ENCODE measurements at places on chromosomes 6 and 20. TPM values are rescaled to one million over a fixed set of nuclear protein-coding genes. Genes with fewer than 3 reads are reported as not detected.
A peak's percentile ranks its signal among the peaks of the same experiment; 100 is the strongest.

Gene MYCT1
- 37.5 TPM for polyA plus RNA-seq

Gene HLA-F
- polyA plus RNA-seq: 18.3 TPM

DNA sequence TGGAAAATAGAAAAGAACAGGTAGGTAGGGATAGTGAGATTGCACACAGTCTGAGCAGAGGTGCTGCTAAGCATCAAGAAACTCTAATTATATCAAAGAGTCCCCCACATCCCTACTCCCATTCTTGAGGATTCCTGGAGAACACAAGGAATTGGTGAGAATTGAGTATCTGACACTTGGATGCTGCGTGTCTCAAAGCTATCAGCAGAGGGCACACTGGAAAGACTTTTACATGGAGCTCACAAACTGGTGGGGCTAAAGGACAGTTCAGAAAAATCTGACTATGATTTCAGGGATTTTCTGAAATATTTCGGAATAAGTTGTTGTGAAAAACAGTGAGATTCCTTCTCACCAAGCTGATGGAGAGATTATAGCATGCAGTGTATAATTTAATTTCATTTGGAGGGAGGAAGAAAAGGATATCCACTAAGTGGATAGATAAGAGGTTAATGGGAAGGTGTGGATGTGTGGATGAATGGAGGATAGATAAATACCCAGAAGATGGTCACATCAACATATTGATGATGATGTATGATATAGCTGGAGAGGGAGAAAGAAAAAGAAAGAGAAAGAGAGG, 215.4 kb upstream of the DEFB112 start:
- DNase-seq: no peak

- DNase-seq: no peak
These were observed 1010.8 kb upstream of the EYS start for GRCh38 chr6:66717801-66718200.

- no peak for DNase-seq
These were observed 57.9 kb downstream of the KCNB1 start for GRCh38 chr20:49424536-49424935.

- DNase-seq: peak; percentile 74
These were observed 46.6 kb upstream of the DEFB112 start for GRCh38 chr6:50096296-50096695.

- DNase-seq: no peak
These were observed 12.1 kb upstream of the ZBTB9 start for GRCh38 chr6:33442283-33442682.

GRCh38 chr6:90708206-90708737, 121.4 kb upstream of the MAP3K7 start:
- no peak for DNase-seq

DNA sequence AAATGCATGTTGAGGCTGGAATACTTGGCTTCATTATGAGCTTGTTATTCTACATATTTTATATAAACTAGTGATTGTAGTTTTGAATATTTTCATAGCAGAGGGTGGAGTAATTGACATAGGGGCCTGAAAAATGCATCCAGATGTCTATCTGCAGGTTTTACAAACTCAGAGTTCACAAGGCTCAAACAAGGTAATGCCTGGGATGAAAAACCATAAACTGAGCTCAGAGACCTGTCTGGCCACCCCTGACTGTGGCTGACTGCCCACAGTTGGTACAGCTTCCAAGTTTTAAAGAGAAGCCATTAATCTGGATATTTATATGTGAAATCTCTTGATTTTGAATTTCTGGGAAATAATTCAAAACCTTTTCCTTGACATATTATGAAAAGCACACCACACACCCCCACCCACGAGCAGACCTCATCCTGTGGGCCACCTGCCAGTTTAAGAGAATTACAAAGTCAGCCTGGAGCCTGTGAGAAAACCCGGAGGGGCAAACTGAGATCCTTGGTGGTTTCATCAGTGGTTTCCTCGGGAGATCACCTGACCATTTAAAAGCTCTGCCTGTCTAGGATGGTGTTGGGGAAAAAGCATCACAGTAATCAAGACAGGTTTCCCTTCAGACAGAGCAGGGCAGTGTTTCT, 230.1 kb downstream of the SAMD5 start:
- DNase-seq: no peak

- DNase-seq: no peak
These were observed 447.8 kb downstream of the FRK start for GRCh38 chr6:115612796-115613479.

DNA sequence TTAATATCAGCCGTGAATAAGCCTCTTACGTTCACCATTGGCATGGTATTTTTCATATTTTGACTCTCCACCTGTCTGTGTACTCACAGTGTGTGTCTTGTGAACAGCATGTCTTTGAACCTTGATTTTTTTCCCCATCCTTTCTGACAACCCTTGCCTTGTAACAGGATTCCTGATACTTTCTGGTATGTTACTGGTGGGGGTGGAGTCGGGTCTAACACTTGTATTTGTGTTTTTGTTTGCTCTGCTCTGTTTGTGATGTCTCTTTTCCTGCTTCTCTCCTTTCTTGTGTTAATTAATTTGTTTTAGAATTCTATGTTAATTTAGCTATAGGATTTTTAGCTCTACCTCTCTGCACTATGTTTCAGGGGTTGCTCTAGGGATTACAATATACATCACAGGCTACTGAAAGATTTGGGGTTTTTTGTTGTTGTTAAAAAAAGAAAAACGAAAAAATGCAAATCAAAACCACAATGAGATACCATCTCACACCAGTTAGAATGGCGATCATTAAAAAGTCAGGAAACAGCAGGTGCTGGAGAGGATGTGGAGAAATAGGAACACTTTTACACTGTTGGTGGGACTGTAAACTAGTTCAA, 245.1 kb downstream of the CDH4 start:
- DNase-seq: no peak

DNA sequence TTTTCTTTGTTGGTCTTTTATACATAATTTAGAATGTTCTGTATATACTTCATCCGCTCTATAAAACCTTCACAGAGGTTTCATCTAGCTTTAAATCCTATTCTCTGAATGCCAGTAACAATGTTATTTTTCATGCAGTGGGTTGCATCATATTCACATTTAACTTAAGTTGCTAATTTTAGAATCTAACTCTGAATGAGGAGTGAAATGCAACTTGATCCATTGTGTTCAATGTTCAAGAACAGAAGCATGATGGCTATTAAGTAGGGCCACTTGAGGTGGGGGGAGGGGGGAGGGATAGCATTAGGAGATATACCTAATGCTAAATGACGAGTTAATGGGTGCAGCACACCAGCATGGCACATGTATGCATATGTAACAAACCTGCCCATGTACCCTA, 224.5 kb downstream of the NKAIN2 start:
- DNase-seq: no peak

DNA sequence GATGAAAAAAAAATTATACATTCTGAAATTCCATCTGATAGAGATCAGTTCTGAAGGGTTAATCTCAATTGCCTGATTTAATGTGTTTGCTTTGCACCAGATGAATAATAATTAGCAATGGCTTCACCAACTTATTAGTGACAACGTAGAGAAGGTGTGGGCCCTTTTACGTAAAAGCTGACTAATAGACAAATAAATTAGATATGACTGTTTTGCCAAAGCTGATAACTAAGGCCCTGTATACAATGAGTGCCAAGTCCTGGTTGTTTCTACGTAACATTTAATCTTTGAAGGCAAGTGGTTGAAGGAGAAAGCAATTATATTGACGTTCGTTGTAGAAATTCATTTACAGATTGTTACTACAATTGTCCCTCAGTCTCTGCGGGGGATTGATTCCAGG, 10.8 kb downstream of the SGK1 start:
- no peak for DNase-seq

DNA sequence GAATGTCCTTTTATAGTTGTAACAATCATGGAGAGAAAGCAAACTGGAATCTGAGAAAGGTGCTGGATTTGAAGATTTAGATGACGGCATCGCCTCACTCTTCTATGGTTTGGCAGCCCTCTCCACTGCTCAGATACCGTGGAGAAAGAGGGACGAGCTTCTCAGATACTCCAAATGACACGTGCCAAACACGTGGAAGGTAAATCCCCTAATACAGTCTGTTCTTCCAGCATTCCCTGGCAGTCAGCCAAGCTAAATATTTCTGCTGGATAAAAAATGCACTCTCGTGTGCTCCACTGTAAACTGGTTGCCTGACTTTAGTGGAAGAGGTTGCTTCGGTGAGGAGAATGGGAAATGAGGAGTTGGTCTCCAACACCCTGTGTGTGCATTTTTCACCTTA, 16.7 kb upstream of the PRDM1 start:
- DNase-seq: no peak
